ENCODE measurements at places on chromosomes 13 and 19. TPM values are rescaled to one million over a fixed set of nuclear protein-coding genes. Genes with fewer than 3 reads are reported as not detected.

- no peaks in the 10 kb centered on the region for H3K36me3 ChIP-seq
- no peaks in the 10 kb centered on the region for H3K27me3 ChIP-seq
- peaks cover 28% of the 10 kb centered on the region for H3K4me1 ChIP-seq
- no peak overlapping the region for H3K4me3 ChIP-seq
Measured at GRCh38 chr13:25847635-25848626, 203.9 kb downstream of the SHISA2 start.

DNA sequence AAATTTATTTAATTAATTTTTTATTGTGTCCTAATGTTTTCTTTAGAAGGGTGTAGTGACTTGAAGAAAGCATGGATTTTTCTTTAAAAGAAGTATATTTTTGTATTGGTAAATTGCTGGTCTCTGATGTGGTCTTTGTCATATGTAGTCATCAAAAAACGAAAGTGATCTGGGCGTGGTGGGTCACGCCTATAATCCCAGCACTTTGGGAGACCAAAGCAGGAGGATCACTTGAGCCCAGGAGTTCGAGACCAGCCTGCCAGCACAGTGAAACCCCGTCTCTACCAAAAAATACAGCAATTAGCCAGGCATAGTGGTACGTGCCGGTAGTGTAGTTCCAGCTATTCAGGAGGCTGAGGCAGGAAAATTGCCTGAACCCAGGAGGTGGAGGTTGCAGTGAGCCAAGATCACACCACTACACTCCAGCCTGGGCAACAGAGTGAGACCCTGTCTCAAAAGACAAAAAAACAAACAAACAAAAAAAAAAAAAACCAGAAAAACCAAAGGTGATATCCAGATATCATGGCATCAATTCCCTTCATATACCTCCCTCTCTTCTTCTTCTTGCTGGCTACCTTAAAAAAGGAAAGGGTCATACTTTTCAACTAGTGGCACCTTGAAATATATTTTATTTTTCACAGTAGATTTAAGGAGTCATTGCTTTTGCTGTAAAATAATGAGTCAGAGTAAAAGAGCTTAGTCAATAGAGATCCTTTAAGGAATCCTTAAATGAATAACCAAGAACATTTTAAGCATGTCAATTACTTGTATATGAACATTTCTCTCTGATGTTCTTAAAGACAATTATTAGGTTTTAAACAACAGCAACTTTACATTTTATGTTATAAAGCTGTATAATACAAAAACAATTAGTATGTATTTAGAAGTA lies 19.9 kb downstream of the KCTD4 start:
- H3K4me1 ChIP-seq: peaks cover 3% of the 10 kb centered on the region
- no peaks in the 10 kb centered on the region for H3K27me3 ChIP-seq
- peaks cover 7% of the 10 kb centered on the region for H3K36me3 ChIP-seq
- no peak overlapping the region for H3K4me3 ChIP-seq
- no peak overlapping the region for H3K27ac ChIP-seq
- no peak for DNase-seq

- no peak overlapping the region for H3K27ac ChIP-seq
- H3K36me3 ChIP-seq: no peaks in the 10 kb centered on the region
- no peaks in the 10 kb centered on the region for H3K27me3 ChIP-seq
- no peak for DNase-seq
- peaks cover 92% of the 10 kb centered on the region for H3K4me1 ChIP-seq
Measured at GRCh38 chr19:18488403-18488723, 33.5 kb downstream of the ELL start.

DNA sequence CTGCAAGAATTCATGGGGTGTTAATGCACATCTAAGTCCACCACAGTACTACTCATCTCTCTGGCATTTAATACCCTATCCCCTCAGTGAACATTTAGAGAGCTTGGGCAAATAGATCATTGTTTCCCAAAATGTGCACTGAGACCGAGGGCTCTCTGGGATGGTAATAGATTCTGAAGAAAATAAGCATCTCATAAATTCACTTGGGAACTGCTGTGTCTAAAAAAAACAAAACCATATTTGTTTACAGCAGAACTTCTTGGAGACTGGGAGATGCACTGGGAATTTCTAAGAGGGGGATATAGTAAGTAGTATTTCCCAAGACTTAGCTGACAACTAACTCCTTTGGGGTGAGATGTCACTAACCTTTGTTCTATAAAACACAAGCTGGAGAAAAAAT lies 58.4 kb downstream of the ENOX1 start:
- H3K36me3 ChIP-seq: no peaks in the 10 kb centered on the region
- H3K4me1 ChIP-seq: no peaks in the 10 kb centered on the region
- H3K4me3 ChIP-seq: no peak overlapping the region
- no peak overlapping the region for H3K27ac ChIP-seq
- no peaks in the 10 kb centered on the region for H3K27me3 ChIP-seq

DNA sequence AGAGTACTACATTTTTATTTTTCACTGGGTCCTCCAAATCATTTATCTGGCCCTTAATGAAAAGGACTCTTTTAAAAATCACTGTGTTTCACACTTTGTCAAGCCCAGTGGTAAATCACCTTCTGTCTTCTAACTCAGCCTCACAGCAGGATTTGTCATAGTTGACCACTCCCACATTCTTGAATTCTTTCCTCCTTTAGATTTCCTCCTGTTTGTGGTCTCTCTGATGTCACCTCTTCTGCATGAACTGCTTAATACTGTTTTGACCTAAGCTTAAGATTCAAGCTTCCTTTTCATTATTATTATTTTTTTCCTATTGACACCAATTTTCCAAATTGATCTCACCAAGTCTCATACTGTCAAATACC lies 899.8 kb upstream of the MIR17HG start:
- H3K4me1 ChIP-seq: no peaks in the 10 kb centered on the region
- no peaks in the 10 kb centered on the region for H3K36me3 ChIP-seq
- no peak for DNase-seq

DNA sequence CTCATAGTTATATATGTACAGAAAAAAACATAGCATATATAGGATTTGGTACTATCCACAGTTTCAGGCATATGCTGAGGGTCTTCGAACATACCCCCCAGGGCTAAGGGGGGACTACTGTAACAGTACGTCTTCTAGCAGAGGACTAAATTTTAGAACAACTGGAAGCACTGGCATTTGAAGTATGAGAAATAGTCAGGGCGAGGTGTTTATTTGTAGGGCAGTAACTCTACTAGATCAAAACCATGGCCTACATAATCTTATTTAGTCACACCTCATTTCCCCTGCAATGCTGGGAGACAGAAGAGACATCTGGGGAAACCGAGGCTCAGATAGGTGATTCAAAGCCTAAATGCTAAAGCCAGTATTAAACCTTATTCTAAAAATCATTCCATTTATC lies 245.6 kb downstream of the DCT start:
- DNase-seq: no peak
- H3K4me1 ChIP-seq: peaks cover 6% of the 10 kb centered on the region
- H3K4me3 ChIP-seq: no peak overlapping the region
- no peaks in the 10 kb centered on the region for H3K36me3 ChIP-seq

DNA sequence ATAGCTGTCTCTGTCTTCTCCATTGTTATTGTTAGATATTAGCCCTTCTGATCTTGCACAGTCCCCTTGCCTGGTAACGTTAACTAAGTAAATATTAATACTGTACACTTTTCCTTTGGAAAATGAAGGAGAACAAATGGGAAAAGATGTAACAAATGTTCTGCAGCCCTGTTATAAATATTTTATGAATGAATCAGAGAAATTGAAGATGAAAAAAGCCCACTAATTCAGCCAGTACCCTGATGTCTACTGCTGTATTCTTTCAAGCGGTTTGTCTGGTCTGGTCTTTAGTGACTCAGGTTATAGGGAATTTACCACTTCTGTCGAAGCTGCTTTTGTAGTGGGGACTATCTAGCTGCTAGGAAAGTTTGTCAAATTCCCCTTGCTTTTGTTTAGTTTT lies 121.0 kb downstream of the COG6 start:
- H3K27me3 ChIP-seq: no peaks in the 10 kb centered on the region
- no peak overlapping the region for H3K4me3 ChIP-seq
- H3K36me3 ChIP-seq: no peaks in the 10 kb centered on the region

- H3K4me1 ChIP-seq: no peaks in the 10 kb centered on the region
- no peak overlapping the region for H3K4me3 ChIP-seq
- no peak overlapping the region for H3K27ac ChIP-seq
- no peak for DNase-seq
- peaks cover 4% of the 10 kb centered on the region for H3K27me3 ChIP-seq
Measured at GRCh38 chr13:44032802-44033201, 153.1 kb downstream of the LACC1 start.

GRCh38 chr19:17037966-17038500 lies 11.4 kb upstream of the CPAMD8 start:
- H3K4me3 ChIP-seq: no peak overlapping the region
- no peaks in the 10 kb centered on the region for H3K27me3 ChIP-seq
- H3K36me3 ChIP-seq: no peaks in the 10 kb centered on the region
- no peak overlapping the region for H3K27ac ChIP-seq
- DNase-seq: no peak
- no peaks in the 10 kb centered on the region for H3K4me1 ChIP-seq

DNA sequence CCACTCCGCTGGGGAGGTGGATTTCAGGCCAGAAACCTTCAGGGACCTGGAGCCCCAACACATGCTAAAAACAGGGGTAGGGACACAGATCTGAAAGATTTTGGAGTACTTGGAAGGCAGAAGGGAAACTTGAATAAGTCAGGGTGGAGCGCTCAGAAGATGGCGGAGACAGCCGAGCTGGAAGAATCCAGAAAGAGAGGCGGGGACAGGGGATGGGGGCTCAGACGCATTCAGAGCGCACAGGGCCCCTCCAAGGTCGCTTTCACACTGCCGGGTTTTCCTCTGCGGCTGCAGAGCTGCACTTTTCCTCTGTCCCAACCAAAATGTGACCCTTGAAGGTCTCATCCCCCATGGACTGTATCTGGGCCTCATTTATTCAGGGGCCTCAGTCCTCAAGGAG lies 56.9 kb downstream of the ERICH4 start:
- H3K27me3 ChIP-seq: peaks cover 2% of the 10 kb centered on the region
- H3K4me1 ChIP-seq: no peaks in the 10 kb centered on the region
- H3K27ac ChIP-seq: no peak overlapping the region
- H3K4me3 ChIP-seq: no peak overlapping the region
- no peak for DNase-seq
- no peaks in the 10 kb centered on the region for H3K36me3 ChIP-seq

DNA sequence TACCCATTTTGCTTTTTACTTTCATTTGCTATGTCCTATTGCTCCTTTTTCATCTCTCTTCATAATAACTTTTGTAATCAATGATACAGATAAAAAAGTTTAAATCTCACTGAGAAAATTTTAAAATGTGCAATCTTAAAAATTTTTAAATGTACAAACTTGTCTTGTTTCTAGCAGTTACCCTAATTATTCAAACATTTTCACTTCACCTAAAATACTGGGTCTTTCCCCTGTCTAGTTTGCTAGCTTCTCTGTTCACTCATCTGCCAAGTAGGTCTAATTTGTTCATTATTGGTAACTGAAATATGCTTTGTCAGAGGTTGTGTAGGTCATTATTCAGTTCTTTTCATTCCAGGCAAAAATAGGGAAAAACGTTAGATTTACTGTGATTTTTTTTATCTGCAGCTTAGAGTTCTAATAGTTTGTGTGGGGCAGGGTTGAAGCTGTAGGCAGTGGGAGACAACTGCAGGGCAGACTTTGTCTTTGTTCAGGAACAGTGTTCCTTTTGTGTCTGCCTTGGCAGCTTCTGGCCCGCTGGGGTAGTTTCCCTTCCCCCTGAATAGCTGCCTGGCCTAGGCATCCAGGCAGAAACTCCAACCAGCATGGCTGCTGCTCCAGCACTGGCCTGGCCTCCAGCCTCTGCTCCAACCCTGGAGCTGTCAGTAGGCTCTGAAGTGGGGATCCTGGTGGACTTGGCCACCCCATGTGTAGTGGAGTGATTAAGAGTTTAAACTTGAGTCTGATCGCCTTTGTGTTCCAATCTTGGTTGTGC lies 48.5 kb downstream of the WDFY2 start:
- no peak overlapping the region for H3K4me3 ChIP-seq
- H3K27ac ChIP-seq: no peak overlapping the region
- no peaks in the 10 kb centered on the region for H3K36me3 ChIP-seq
- peaks cover 10% of the 10 kb centered on the region for H3K4me1 ChIP-seq
- H3K27me3 ChIP-seq: no peaks in the 10 kb centered on the region

Gene C19orf85
- not detected for total RNA-seq

Gene GPR183
- total RNA-seq: 122 TPM

Gene PPFIA3
- total RNA-seq: 3.9 TPM

Gene GAPDHS
- total RNA-seq: not detected

Measured in T-cell (primary cell).